ENCODE measurements at places on chromosomes 2 and 18. TPM values are rescaled to one million over a fixed set of nuclear protein-coding genes. Genes with fewer than 3 reads are reported as not detected.

Gene AGXT
- not detected for total RNA-seq

Gene TBR1
- not detected for total RNA-seq

DNA sequence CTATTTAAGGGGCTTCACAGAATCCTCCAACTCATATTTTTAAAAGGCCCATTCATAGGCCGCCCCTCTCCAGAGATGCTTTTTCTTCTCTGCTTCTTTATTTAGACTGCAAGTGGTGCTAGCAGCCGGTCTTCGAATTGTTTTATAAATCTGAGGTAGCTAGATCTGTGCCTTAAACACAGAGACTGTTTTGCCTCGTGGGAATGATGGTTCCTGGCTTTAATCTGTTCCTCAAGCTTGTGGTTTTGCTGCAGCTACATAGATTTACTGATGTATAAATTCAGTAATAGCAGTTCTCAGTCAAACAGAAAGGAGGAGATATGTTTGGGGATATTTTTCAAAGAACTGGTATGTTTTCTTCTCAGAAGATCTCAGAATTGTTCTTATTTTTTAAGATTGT, 45.3 kb downstream of the TNFRSF11A start:
- no peak for DNase-seq

DNA sequence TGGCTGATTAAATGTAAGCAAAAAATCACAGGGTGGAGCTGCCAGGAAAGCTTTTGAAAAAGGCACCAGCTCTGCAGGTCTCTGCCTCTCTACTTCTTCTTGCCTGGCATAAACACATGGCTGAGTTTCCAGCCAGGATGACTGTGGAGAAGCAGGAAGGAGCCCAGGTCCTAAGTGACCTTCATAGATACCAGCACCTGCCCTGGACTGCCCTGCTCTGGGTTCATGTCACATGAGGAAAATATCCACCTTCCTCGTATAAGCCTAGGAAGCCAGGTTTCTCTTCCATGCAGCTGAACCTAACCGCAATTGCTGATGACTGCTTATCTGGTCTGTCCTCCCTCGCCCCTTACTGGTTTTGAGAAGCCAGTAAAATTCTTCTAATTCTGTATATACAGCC, 47.8 kb upstream of the CREB1 start:
- no peak for DNase-seq

DNA sequence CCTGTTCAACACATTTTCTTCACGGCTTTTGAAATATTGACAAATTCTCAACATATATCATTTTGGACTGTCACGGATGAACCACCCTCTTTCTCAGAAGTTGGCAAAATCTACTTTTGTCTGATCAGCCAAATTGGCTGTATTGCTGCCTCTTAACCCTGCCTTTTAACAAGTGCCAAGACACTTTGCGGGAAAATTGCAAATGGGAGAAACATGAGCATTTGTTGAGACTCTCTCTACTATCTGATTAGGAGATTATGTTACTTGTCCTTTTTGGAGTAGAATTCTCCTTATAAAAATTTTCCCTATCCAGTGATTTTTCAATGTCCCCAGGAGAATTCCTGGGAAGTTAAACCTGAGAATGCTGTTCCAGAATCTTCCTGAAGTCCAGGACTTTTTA, 256.2 kb upstream of the ZSWIM2 start:
- no peak for DNase-seq
